Frontal cortex (tissue), 4 donors: ENCODE measurements at places on chromosomes 4 and X. TPM values are rescaled to one million over a fixed set of nuclear protein-coding genes. Genes with fewer than 3 reads are reported as not detected.

Gene TCEAL3
- 9.8 TPM for total RNA-seq

Gene LDB2
- 216 TPM for total RNA-seq

Gene OPRPN
- total RNA-seq, result not detected

Gene ZDHHC15
- 14.3 TPM for total RNA-seq

Gene XAGE3
- not detected for total RNA-seq

Gene AWAT2
- not detected for total RNA-seq

Gene F8A2
- not detected for total RNA-seq

Gene MAGEE2
- total RNA-seq, result 4.9 TPM

Gene PALLD
- total RNA-seq, result 17.1 TPM

Gene CSAG3
- total RNA-seq, result not detected

Gene AKAP4
- total RNA-seq, result not detected

Gene TMSB15A
- total RNA-seq, result 220 TPM

Gene VSIG4
- total RNA-seq, result 15.1 TPM
